ENCODE measurements at places on chromosomes 16 and 17. TPM values are rescaled to one million over a fixed set of nuclear protein-coding genes. Genes with fewer than 3 reads are reported as not detected.
A peak's percentile ranks its signal among the peaks of the same experiment; 100 is the strongest.

DNA sequence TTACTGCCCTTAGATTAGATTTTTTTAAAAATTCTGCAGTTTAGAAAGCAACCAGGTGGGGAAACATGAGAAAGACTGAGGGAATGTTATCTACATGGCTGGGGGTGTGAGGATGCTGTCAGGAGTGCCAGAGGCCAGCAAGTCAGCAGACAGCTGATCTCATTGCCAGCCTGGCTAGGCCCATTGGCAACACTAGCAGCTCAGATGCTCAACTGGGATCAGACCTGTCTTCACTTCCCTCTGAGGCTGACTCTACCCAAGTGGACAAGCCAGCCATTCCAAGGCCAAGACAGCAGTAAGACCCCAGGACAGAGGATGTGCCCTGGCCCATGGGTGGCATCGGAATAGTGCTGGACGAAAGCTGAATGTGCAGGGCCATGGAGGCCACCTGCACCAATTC, 96.2 kb downstream of the TMEM132E start:
- no peak for DNase-seq

DNA sequence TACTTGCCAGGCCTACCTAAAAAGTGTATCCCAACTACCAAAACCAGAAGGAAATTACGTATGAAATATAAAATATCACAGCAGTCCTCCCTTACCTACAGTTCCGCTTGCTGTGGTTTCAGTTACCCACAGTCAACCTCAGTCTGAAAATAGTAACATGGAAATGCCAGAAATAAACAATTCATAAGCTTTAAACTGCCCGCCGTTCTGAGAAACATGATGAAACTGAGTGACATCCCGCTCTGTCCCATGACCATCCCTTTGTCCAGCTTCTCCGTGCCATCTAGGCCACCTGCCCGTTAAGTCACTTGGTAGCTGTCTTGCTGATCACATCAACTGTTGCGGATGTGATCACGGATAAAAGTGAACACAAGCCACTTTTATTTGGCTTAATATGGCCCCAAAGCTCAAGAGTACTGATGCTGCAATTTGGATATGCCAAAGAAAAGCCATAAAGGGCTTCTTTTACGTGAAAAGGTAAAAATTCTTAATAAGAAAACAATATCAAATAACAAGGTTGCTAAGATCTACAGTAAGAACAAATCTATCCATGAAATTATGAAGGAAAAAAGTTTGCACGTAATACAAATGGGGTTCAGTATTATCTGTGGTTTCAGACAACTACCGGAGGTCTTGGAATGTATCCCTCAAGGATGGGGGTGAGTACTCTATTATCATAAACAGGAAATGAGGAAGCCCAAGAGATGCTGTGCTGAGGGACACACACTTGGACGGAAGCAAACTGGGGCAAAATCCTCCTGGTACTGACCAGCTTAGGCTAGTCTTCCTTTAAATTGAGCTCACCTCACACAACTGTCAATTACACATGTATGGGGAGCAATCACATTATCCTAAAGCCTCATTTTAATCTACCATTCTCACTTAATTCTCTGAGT, 8.2 kb downstream of the USP22 start:
- no peak for DNase-seq

- DNase-seq: no peak
Measured at GRCh38 chr17:76266244-76266938, 1.2 kb downstream of the UBALD2 start.

- no peak for DNase-seq
Measured at GRCh38 chr16:48335961-48336360, 49.3 kb downstream of the SIAH1 start.

DNA sequence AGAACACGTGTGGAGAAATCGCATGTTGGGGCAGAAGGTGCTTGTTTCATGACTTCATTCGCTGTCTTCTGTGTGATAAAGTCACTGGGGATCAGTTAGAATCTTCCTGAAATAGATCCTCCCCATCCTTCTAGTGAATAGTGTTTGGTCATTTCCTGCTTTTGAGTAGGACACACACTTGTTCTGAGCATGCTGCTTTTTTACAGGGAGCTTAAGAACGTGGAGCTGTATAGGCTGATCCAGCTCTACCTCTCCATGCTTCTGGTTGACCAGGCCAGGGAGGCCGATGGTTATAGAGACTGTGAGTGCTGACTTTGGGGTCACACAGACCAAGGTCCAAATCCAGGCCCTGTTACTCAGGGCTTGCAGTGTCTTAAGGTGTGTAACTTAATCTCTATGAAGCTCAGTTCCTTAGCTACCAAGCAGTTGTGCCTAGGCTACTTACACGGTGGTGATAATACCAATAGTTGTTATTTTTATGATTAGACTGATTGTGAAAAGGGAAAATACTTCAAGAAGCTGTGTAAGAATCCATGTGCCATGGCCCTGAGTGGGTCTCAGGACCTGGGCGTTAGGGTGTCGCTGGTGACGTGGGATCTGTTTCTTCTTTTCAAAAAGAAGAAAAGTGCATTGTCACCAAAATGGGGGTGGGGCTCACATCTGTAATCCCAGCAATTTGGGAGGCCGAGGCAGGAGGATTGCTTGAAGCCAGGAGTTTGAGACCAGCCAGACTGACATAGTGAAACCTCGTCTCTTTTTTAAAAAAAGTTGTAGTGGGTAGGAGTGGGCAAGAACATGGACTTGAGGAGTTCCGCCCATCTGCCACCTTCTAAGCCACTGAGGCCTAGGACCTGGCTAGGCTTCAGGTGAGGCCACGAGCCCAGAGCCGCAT, 64.1 kb upstream of the LGALS9 start:
- no peak for DNase-seq

GRCh38 chr17:58092101-58092796, 9.0 kb downstream of the DYNLL2 start:
- no peak for DNase-seq

- DNase-seq: no peak
Measured at GRCh38 chr17:75697651-75698291, 23.5 kb upstream of the ITGB4 start.

GRCh38 chr17:57940653-57941329, 14.4 kb downstream of the CUEDC1 start:
- no peak for DNase-seq

- no peak for DNase-seq
Measured at GRCh38 chr17:36510636-36511035, 24.0 kb downstream of the MYO19 start.

- no peak for DNase-seq
Measured at GRCh38 chr16:53991754-53992378, 287.9 kb downstream of the FTO start.

DNA sequence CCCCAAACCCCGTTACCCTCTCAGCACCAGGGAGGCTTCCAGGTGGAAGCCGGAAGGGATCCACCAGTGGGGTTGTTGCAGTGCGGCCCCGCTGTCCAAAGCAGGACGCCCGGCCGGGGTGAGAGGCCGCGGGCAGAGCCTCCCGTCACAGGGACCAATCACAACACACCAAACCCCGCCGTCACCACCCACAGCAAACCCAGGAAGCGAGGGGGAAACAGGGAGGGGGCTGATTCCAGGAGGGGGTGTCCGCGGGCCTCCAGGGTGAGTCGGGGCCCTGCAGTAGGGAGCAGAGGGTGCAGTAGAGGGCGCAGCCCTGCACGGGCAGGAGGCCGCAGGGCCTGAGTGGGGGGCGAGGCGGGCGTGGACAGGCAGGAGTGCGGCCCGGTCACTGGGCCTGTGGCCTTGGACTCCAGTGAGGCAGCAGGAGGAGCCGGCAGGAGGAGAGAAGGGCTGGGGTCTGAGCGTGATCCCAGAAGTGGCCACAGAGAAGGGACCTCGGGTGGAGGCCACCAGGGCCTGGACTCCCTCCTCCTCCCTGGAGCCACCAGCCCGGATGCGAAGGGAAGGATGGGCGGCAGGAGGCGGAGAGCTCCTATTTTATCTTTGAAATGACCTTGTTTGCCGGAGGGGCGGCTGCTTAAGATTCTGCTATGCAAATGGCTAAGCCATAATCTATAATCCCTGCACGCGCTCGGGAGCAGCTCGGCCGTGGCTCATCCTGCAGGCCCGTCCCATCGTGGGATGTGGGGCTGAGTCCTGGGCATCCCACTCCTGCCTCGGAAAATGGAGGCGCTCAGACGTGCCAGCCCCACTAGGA, 41.5 kb downstream of the ZFPM1 start:
- no peak for DNase-seq

GRCh38 chr17:3998436-3998835, 34.2 kb upstream of the ATP2A3 start:
- no peak for DNase-seq

DNA sequence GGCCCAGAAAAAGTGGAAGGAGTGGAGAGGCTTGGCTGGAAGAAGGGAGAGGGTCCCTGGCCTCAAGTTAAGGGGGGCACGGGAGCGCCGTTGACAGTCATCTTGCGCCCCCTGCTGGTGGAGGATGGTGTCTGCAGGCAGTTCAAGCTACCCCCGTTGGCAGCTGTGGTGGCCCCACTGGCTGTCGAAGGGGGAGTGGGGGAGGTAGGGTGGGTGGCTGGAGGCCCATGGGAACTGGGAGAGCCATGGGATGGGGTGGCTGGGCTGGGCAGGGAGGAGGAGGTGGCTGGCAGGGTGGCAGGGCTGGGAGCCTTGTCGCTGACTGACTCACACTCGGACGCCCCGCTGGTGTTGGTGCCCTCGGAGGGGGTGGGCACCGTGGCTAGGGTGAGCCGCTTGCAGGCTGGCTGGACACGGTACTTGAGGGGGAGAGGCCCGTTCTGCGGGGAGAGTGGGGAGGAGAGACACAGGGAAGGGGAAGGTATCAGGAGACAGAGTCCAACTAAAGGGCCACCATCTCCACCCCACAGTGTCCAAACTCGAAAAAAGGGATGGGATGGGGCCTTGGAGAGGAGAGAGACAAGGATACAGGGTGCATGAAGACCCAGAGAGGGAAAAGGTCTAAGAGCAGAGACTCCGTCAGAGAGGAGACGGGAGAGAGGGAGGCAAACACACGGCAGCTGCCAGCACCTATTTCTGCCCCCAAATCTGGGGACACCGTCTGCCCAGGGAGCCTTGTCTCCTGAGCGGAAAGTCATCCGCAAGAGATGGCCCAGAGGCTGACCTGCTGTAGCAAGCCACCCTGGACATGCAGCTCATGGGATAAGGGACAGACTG, 5.2 kb downstream of the CISD3 start:
- no peak for DNase-seq

- no peak for DNase-seq
Measured at GRCh38 chr17:28130472-28130871, 88.0 kb downstream of the NLK start.

GRCh38 chr17:82321947-82322466, 4.6 kb upstream of the CD7 start:
- DNase-seq: no peak

DNA sequence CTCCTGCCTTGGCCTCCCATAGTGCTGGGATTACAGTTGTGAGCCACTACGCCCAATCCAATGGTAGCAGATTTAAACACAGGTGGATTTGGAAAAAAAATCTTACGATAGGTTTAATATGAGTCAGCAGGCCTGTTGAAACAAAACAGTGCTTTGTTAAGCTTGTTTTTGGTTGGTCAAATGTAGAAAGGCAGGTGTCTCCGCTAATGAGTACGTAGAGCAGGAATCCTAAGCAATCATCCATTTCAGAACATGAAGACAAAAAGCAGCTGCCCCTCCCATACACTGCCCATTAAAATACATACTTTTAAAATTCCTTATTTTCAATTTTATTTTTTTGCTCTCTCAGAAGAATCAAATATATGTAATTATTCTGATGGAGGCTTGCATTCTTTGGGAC, 1.9 kb upstream of the WWOX start:
- no peak for DNase-seq

DNA sequence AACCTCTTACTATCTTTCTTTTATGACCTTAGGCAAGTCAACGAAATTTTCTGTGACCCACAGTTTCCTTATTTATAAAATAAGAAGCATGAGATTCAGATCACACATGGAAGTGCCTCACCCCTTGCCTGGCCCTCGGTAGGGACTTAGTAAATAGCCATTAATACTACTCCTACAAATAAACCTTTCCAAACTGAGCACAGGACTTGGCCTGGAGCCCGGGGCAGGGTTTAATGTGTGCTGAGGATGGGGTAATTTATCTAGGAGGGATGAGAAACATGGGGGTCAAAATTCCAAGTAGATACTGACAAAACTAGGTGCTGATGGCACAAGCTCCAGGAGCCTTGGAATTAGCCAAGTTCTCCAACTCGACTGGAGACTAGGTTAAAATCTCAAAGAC, 35.0 kb downstream of the PITPNC1 start:
- DNase-seq: no peak

DNA sequence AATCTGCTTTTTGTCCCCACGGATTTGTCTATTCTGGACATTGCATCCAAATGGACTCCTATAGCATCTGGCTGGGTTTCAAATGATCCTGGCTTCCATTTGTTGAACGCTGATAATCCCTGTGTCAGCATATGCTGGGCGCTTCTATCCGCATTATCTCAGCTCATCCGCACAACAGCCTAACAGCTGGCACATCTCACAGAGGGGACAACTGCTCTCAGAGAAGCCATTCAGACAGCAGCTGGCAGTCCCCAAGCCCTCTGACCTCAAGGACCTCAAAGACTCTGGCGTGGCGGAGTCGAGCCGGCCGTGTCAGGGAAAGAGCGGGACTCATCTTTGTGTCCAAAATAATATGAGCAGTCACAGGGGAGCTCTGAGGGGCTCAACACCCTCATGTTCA, 82.3 kb downstream of the NT5M start:
- peak; percentile 32 for DNase-seq

DNA sequence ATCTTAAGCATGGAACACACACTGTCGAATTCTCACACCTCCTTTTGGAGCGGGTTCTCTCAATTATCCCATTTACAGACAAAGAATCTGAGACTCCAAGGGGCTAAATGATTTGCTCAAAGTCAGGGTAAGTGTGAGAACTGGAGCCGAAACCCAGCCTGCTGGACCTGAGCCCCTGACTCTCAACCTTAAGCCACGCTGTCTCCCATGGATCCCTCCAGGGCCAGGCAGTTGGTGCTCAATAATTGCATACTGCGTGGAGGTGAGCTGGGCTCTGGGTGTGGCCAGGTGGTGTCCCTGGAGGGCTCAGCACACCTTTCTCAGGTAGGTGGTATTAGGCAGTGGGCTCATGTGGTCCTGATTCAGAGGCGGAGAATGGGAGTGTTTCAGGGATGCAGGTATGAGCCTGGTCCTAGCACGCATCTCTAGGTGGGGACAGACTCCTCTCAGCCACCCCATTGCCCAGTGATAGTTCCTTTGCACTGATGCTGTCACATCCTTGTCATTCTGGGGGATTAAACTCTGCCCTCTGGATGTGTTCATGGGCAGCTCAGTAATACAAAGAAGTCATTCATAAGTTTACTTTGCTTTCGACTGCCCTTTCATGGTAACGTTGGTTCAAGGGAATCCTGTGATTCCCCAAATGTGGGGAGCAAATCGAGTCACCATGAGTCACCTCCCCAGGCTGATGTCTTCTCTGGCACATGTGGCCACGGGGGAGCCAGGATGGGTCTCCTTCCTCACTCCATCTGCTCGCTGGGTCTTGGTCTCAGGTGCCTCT, 399.5 kb upstream of the TNRC6C start:
- DNase-seq: no peak

Gene WFIKKN1
- polyA plus RNA-seq: 0.29 TPM

Gene CES3
- 0.45 TPM for polyA plus RNA-seq

Gene CLDN6
- polyA plus RNA-seq: 0.82 TPM

Gene OR4D1
- polyA plus RNA-seq: not detected

Gene CHRNE
- 4.0 TPM for polyA plus RNA-seq

Gene MPV17L
- polyA plus RNA-seq: 3.1 TPM

Gene ZNF469
- 3.8 TPM for polyA plus RNA-seq

Gene ZNF771
- 4.4 TPM for polyA plus RNA-seq

Gene C1QBP
- polyA plus RNA-seq: 109 TPM

Gene CCL16
- polyA plus RNA-seq: 0.50 TPM

Gene ADAP2
- polyA plus RNA-seq: 14.5 TPM

Data from muscle of arm (tissue), 14 donors.